ENCODE measurements at places on chromosomes 11 and 22.

DNA sequence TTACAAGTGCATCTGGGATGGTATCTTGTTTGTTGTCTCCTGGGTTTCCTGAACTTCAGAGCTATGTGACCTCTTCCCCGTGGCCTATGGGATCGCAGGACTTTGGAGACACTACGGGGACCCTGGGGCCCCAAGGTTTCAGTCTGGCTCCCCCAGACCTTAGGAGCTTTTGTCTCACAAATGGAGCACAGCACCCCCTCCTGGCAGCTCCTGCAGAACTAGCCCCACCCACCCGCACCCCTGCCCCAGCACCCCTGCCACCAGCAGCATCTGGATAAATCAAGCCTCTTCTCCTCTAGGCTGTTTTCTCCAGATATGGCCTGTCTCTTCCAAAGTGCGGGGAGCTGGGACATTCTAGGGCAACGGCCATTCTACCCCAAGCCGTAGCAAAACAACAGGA, 10.4 kb downstream of the RCOR2 start:
- DNase-seq: no peak

DNA sequence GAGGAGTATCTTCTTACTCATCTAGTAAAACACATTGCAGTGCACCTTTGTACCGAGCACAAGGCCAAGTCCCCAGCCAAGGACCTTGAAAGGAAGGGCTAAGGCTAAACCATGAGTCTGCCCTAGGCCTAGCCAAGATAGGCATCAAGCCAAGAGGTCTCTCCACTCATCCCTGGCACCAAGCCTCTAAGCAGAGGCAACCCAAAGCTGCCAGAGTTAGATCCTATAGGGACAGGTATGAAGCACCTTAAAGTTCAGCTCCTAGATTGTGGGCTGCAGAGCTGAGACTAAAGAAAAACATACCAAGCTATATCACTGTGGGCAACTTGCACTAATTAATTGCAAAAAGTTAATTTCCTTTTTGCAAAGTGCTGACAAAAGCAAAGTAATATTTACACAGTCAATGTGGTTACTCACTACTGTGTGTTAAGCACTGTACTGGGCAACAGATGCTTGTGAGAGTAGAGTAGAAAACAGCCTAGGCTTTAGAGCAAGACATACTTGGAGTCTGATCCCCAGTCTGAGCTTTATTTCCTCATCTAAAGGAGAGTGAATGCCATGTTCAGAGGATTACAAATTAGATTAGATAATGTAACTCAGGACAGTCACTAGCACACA, 7.2 kb downstream of the COA4 start:
- DNase-seq: no peak

GRCh38 chr11:109155291-109155690, 266.7 kb upstream of the C11orf87 start:
- DNase-seq: no peak

GRCh38 chr22:24994070-24994763, 41.7 kb downstream of the KIAA1671 start:
- DNase-seq: no peak

DNA sequence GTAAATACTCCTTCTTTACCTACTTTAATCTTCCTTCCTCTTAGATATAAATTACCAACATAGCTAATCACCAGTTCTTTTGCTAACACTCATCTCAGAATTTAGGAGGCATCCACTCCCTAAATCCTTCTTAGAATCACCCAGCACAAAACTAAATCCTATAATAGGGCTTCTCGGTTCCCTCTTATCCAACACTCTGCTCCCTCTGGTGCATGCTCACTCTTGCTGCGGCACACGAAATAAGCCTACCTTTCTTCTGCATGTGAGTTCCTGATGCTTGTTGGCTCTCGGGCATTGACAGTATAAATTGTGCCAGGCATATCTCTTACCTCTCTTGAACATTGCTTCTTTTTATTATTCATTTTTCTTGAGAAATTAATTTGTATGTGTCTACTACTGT, 61.0 kb downstream of the OR5AK2 start:
- no peak for DNase-seq

DNA sequence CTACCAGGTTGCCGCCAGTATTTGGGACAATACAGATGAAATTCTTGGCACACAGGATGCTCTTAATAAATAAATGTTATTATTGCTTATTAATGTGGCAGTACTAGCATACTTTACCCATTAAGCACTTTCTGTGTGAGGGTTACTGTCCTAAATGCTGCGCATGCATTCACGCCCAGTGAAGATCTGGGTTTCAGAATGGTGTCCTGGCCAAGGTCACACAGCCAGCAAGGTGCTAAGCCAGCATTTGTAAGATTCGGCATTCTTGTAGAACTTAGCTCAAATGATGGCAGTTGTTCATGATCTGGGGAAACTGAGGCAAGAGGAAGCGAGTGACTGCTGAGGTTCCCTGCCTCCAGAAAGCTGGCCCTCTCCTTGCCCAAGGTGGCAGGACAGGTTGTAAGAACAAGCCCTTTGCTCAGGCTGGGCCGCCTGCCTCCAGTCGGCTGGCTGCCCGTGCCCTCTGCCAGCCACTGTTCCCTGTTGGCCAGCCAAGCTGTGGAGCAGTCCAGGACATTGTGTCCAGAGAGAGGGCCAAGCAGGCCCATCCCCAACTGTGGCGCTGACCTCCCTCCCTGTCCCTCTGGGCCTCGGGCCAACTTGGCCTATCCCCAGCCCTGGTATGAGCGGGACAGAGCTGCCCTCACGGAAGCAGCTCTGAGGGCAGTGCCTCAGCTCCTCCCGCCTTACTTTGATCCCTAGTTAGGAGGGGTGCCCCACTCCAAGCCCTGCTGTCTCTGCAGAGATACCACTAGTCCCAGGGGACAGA, 28.8 kb downstream of the TOB2 start:
- DNase-seq: no peak

DNA sequence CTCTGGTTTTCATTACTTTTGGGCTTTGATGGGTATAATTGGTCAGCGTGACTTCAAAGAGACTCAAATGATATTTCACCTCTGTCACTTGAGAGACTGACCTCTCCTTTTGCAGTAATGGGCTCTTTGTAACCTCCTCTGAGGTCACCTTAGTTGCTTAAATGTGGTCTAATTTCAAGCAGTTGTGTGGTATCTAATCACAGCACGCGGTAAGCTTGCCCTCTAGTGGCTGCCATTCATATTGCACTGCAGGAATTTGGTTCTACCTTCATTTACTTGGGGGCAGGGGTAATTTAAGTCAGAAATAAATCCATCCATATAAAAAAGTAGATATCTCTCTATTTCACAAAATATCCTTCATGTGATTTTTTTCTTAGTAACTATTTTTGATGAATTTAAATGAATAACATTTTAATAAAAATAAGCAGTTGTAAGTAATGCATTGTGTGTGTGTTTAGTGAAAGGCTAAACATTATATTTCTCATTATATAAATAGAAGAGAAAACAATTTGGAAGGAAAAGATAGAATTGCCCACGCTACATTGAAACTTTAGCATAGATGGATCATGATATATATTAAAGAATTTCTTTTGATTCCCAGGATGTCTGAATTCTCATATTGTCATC, 55.0 kb upstream of the ANO3 start:
- DNase-seq: no peak

- DNase-seq: no peak
Measured at GRCh38 chr11:27701355-27702105, 1.3 kb upstream of the BDNF start.

GRCh38 chr11:3909901-3910300, 54.4 kb downstream of the STIM1 start:
- no peak for DNase-seq

DNA sequence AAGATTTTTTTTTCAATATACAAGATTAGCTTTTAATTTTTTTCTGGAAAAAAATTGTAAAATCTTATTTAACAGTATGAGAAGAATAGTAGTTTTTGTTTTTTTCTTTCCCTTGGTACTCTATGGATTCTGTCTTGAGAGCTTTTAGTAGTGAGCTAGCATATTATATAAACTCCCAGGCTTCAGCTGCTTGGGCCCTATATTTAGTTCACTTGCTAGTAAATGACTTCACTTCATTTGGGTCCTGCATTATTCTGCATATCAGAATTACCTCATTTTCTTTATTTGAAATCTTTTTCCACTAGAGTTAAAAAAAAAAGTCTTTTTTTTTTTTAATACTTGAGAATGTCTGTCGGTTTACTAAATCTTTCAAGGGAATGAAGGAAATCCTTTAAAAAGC, 33.1 kb downstream of the HIPK3 start:
- DNase-seq: no peak

DNA sequence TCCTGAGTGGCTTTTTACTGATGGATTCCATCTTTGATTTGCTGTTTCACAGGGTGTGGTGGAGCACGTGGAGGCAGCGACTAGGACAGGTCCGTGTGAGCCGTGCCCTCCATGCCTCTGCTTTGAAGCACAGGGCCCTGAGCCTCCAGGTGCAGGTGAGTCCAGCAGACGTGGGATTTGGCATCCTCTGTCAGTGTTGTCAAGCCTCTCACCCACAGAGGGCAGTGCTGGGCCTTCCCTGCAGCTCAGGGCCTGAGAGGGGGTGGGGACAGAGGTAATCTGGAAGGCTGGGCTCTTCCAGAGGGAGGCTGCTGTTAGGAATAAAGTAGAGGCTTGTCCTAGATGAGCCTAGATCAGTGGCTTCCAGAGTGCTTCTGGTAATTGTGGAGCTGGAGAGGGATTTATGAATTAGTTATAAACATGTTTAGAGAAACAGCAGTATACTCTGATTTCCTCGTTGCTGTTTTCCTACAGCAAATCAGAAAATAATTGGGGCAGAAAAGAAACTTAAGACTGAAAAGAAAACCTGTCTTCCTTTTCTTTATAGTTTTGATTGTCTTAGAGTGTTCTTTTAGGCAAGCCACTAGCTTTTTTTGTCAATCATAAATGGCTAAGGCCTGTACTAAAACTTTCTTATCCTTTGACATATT, 65.0 kb downstream of the SFI1 start:
- no peak for DNase-seq

DNA sequence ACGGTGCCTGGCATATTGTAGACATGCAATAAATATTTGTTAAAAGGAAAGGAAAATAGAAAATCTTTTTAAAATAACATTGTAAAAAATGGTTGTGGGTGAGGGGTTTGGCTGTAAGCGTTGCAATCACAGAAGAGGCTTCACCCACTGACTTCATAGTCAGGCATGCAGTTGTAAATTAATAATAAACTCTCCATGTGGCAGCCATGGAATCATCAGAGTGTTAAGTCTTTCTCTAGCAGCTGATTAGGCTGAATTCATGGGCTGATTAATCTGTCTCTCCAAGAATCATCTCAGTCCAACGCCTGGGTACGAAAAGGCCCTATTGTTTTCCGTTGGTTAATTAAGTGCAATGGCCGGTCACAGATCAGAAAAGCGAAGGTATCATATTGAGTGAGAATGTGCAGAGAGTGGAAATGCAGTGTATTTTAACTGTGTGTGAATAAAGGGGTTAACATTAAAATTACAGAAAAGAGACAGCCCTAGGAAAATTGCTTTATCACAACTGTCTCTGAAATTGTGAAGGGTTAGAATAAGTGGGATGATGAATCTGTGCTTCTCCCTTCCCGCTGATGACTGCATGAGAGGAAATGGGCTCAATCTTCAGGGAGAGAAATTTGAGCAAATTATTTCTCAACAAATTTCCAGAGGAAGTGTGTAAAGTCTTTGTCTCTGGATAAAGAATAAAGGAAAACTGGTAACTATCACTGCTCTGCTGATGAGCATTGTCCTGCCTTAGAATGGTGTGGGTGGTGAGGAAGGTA, 269.0 kb downstream of the FAM76B start:
- DNase-seq: no peak

GRCh38 chr11:22331771-22332170, 6.4 kb upstream of the SLC17A6 start:
- DNase-seq: no peak

DNA sequence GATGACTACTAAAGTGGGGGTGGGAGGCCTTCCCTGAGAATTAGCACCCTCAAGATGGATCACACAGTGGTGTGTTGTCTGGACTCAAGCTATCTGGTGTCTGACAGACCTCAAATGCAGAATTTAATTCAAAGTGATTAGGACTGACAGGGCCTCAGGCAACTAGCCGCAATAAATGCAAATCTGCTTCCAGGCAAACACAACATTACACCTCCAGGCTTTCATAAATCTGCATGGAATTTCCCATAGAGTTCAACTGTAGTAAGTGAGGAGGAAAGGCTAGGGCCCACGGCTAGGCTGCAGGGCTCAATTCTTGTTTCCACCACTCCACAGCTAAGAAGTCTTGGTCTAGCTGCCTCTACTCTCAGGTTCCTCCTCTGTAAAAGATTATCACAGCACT, 331.4 kb downstream of the LARGE1 start:
- no peak for DNase-seq

- no peak for DNase-seq
Measured at GRCh38 chr11:85525686-85526085, 101.5 kb downstream of the DLG2 start.

GRCh38 chr11:79439410-79439885, 1.4 kb downstream of the TENM4 start:
- no peak for DNase-seq

- no peak for DNase-seq
Measured at GRCh38 chr22:46871826-46872225, 109.4 kb downstream of the TBC1D22A start.

All from stimulated activated CD8-positive, alpha-beta memory T cell treated with anti-CD3 and anti-CD28 coated beads, Interleukin-15, amount 100 ng/mL, for 24 hours (primary cell).